Erythroblast (primary cell): ENCODE measurements at places on chromosomes 3 and 15.
A peak's percentile ranks its signal among the peaks of the same experiment; 100 is the strongest.

DNA sequence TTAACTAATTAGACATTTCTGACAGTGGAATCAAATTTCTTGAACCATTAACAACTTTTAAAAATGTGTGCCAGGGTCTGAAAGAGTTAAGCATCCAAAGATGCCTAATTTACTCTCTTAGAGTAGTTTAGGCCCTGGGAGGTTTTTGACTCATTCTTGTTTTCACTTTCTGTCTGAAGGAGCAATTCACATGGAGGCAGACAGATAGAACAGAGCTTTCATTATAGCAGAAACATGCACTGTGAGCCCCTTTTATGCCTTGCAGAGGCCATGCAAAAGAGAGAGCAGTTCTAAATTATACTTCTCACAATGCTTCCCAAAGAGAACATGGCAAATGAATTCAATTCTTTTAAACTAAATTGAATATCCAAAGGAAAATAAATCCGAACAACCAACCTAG, 554.8 kb downstream of the MFSD1 start:
- no peak for DNase-seq

DNA sequence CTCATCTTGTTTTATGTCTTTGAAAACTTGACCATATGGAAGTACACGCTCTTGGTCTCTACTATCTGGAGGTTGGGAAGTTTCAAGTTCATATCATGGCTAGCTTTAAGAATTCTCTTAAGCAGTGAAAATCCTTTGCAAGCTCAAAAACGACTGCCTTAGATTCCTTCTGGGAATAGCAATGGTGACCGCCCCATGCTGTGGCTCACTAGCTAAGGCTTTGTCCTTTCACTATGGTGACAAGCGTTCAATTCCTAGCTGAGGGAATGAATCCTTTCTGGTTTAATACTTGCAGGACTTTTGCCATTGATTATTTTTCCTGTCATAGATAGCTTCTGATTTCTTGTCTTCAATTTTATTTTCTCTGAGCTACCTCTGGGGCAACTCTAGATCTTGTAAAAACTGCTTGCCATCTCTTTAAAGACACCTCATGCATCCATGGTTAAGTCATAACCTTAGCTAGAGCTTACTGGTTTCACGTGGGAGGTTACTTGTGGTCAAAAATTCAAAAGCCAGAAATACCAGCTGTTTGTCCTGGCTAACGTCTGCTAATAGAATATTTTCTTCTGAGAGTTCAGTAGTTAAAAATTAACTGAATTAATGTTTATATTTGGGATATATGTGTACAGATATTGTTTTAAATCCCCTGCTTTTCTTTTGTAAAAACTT, 673.4 kb upstream of the CBLB start:
- no peak for DNase-seq

DNA sequence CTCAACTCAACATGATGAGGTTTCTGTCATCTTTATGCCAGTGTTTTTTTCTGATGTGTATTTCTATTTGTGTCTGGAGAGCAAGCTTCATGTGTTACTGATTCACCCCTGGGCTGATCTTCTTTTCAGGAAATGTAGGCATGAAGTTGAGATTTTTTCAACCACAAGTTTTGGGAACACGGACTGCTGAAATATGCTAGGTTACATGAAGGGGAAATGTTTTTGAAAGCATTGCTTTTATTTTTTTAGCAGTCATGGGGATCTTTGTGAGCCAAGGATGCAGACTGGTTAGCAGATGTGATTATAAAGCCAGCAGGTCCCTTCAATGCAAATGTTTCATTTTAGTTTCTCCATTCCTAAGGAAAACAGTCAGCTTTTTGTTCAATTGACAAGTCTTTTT, 219.3 kb upstream of the COL8A1 start:
- no peak for DNase-seq

- DNase-seq: no peak
These were observed 197.5 kb upstream of the TSC22D2 start for GRCh38 chr3:150210461-150211110.

DNA sequence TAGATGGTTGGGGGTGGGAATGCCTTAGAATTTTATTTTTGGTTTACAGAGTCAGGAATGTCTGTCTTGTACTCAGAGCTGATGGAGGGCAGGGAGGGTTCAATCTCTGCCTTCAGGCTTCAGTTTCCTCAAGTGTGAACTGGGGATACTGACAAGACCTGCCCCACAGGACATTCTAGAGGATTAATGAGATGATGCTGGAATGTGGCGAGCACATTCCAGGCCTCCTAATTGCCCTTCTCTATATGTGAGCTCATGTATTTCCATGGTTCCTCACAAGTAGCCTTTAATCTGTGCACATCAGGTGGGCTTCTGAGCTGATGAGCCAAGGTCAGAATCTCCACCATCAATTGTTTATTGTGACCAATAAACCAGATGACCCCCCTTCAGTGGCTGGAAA, 90.4 kb downstream of the CACNA2D3 start:
- DNase-seq: no peak

DNA sequence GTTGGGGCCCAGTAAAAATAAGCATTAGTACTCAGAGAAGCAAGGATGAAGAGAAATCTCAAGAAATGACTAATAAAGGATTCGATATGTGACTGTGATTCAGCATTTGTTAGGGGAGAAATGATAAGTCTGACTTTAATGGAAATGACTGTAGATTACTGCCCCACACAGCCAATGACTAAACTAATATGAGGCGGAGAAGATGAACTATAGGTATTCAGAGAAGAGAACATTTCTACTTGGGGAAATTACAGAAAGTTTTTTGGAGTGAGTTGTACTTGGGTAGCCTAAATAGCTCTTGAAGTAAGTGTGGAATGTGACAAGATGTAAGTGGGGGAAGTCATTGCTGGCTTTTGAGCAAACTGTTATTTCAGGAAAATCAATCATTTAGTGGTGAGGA, 380.0 kb downstream of the PDCD6IP start:
- no peak for DNase-seq

- peak; percentile 94 for DNase-seq
These were observed 7.3 kb upstream of the NRROS start for GRCh38 chr3:196632046-196632751.

- DNase-seq: peak; percentile 51
These were observed 41.5 kb downstream of the CP start for GRCh38 chr3:149180057-149180573.

DNA sequence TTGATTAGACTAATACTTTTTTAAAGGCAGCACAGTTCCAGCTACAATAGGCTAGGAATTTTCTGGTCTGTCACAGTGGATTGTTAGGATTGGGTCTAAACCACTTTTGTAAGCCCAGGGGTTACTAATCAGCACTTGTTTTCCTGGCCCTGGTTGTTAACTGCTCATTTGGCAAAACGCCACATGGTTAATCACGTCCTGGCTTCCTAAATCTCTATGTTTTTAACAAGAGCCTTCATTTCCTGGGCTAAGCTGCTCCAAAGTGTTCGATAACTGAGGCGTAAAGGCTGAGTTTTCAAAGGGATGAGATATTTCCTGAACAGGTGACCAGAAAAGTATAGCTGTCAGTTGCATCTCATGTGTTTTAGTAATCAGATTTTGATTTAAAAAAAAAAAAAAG, 38.9 kb upstream of the CLRN1 start:
- peak; percentile 4 for DNase-seq

- no peak for DNase-seq
These were observed 145.1 kb downstream of the EPHA6 start for GRCh38 chr3:96959474-96959873.

DNA sequence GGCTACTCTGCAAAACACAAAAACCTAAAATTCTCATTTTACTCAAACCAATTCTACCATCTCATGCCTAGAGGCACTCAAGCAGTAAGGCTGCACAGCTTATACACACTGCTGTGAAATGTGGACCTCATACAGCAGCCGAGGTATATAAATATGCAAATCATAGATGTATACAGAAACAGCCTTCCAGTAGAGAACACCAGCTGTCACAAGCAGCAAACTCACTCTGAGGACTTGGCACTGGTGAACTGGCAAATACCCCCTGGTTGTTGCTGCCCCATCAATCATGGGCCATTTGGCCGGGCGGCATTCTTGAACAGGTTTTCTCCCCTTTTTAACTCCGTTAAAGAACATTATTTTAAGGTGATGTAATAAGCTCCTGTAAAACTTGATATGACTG, 378.0 kb downstream of the LSAMP start:
- DNase-seq: no peak

- no peak for DNase-seq
These were observed 58.3 kb upstream of the SLCO3A1 start for GRCh38 chr15:91795235-91795634.

DNA sequence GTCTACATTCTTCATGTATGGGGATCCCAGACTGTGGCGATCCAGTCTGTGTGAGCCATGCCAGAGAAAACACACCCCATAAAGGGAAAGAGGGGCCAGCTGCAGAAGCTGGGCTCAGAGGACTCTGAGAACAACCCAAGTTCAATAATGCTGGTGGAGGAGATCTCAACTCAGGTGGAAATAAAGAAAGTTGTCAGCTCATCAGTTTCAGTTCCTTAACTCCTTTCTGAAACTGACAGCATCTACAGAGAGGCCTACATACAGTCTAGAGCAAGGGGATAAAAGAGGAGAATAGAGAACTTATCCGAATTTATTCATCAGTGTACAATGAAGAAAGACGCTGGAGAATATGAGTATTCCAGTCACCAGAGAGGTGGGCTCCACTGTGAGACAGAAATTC, 77.0 kb downstream of the NTRK3 start:
- DNase-seq: no peak

DNA sequence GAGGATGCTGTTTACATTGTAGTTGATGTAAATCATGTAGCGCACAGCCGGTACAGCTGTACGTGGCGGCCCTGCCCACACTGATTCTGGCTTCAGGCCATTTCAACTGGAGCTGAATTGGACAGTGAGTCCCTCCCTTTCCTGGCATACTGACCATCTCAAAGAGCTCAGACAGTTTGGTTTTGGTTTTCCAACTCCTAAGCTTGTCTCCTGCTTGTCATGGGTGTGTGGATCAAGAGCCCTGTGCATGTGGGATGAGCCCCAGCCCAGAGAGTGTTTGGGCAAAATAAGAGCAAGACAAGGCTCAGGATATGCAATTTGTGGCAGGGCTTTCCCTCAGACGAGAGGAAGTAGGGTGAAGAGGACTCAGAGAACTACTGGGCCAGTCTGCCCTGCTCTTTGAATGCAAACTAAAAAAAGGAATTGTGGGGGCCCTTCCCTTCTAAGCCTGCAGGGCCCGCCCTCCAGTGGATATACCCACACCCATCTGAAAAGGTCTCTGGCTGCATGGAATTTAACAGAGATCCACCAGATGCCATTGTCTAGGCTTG, 13.3 kb downstream of the ITGA11 start:
- DNase-seq: no peak

DNA sequence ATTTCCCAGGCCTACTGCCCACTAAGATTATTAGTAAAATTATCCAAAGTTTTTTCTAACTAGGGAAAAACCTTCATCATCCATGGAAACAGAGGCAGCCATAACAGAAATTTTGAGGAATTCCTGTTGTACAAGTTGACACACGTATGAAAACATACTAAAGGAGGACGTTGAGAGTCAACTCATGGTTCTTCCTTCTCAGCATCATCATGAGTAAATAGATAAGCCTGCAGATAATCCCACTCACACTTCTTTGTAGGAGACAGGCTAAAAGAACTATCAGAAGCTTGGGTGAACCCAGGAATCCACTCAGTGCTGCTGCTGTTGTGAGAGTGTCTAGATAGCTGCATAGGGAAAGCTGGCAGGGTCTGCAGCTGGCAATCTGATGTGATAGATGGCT, 694.8 kb upstream of the NR2F2 start:
- DNase-seq: no peak

DNA sequence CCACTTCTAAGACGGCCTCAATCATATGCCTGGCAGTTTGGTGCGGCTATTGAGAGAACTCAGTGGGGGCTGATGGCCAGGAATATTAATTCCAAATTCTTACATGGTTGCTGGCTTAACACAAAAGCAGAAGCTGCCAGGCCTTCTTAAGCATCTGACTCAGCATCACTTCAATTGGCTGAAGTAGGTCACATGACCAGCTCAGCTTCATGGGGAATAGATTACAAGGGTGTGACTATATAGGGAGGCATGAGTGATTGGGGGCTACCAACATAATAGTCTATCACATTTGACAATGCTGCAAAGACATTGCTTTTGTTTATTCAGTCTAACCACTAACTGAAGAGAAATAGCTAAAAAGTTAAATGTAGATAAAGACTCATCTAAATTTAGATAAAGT, 101.6 kb upstream of the ANKRD28 start:
- DNase-seq: peak; percentile 74

DNA sequence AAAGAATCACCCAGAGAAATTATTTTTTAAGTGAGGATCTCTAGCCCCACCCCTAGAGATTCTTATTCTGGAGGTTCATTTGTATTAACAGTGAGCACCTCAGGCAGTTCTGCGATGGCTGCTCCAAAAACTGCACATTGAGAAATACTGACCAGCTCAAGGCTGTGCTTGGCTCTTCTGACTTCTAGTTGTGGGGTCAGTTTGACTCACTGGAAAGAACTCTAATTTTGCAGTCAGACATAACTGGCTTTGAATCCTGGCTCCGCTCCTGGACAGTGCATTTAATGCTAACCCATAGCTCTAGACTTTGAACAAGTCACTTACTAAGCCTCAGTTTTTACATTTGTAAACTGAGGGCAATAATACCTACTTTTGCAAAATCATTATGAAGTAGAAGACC, 123.6 kb upstream of the SKOR1 start:
- DNase-seq: no peak

DNA sequence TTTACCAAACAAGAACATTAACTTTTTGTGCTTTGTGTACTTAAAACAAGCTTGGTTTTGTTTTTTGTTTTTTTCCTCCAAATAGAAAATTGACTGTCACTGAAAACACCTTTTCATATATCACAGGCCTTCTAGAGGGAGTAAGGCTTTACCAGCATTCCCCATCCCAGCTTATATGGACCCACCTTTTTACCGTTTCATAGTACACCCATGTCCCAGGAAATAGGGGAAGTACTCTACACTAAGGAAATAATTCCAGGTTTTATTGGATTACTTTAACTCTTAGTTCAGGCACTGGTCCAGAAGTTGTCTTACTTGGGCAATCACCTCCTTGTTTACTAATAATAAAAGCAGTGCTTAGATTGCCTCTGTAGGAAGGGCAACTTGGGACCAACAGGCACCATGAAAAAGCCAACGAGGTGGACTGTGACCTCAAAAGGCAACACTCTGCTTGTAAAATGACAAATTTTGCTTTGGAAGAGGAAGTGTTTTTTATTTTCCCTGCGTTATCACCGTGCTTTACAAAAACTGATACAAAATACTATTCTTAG, 26.2 kb downstream of the HMG20A start:
- no peak for DNase-seq

- no peak for DNase-seq
These were observed 377.7 kb upstream of the GOLIM4 start for GRCh38 chr3:168473334-168473890.

GRCh38 chr15:66941108-66941711, 124.2 kb upstream of the SMAD3 start:
- no peak for DNase-seq

GRCh38 chr3:104878395-104878794, 488.3 kb upstream of the ALCAM start:
- DNase-seq: no peak

GRCh38 chr3:42745291-42745745, 27.7 kb downstream of the CCDC13 start:
- DNase-seq: no peak

GRCh38 chr3:181488536-181488935, 223.2 kb upstream of the SOX2 start:
- DNase-seq: no peak

GRCh38 chr3:175349168-175349567, 490.0 kb downstream of the NAALADL2 start:
- no peak for DNase-seq

- DNase-seq: no peak
These were observed 14.0 kb upstream of the COPG1 start for GRCh38 chr3:129235344-129235917.
